AG09309 (cell line): ENCODE measurements at places on chromosomes 2 and 18.

- no peak for DNase-seq
Measured at GRCh38 chr2:42788478-42788793, 3.9 kb downstream of the HAAO start.

GRCh38 chr2:219056896-219057708 lies 3.6 kb downstream of the IHH start:
- DNase-seq, result no peak

- no peak for DNase-seq
Measured at GRCh38 chr2:45052388-45052928, 43.2 kb upstream of the SIX2 start.

- DNase-seq, result no peak
Measured at GRCh38 chr2:132460781-132461180, 44.2 kb downstream of the GPR39 start.

DNA sequence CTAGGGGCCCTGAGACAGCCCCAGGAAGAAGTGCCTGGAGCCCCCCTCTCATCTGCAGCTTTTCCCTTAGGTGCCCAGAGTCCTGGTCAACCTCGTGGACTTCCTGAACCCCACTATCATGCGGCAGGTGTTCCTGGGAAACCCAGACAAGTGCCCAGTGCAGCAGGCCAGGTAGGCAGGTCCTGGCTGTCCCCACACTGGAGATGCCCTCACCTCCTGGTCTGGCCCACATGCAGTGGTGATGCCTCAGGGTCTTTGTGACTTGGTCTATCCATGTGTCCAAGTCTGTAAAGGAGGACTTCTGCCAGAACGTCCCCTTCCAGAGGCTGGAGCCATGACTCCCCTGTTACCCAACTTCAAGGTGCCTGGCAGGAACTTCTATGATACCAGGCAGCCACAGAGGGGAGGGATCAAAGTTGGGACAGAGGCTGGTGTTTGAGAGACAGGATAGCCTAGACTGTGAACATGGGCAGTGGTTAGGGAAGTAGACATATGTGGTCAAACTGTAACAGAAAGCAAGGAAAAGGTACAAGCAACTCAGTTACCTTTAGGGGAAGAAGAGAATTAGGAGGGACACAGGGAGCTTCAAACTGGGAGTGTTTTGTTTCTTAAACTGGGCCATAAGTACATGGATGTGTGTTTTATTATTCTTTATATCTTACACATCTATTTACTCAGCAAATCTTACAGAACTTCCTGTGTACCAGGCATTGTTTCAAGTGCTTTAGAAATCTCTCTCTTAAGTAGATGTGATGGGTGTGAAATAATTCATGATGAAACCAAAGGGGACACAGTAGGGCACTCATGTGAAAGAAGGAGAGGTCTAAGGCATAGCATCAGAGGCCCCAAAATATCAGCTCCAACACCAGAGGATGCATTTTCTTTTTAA lies 107.1 kb downstream of the PLB1 start:
- DNase-seq, result no peak

GRCh38 chr2:85547859-85548607 lies 9.1 kb downstream of the MAT2A start:
- no peak for DNase-seq

DNA sequence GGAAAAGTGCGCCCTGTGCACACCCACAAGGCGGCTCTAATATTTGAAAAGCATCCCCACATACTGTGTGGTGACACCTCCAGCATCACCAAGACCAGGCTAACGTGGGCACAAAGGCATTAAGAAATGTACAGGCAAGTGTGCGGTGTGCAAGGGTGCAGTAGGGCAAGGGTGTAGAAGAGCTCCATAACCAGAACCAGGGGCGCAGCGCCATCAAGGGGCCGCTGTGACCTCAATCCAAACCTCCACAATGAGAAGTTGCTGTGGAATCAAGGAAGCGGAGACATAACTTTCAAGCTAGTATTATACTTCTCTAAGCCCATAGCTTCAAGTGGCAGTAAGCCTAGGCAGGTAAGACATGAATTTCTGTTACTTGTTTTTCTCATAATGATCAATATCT lies 13.0 kb downstream of the L3MBTL4 start:
- DNase-seq, result no peak

DNA sequence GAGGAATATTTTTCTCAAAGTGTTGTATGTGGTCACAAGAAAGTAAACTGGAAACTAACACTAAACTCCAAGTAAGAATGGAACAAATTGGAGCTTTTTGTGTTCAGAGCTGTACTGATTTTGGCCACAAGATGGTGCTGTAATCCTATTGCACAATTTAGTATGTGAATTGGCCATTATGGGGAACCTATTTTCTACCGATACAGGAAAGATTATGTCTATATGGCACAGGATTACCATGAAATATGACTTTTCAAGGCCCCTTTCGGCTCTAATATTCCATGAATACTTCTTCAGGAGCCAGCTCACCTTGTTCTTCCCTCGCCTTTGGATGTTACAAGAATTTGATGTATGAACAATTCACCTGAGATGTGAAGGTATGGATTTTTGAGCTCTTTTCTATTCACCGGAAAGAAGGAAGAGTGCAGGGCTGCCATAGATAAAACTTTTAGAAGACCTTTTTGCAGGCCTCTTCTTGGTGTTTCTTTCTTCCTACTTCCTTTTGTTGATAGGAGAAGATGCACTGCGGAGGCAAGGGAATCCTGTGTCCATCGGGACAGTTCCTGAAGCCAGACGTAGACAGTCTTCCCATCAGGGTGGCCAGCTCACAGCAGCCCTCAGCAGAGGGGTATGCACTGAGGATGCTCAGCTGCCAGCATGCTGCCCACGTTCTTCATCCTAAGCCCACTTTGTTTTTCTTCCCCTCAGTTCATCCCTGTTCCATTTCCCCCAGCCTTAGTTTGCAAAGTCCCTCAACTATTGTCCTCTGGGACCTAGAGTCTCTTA lies 13.3 kb downstream of the MRPL44 start:
- no peak for DNase-seq

DNA sequence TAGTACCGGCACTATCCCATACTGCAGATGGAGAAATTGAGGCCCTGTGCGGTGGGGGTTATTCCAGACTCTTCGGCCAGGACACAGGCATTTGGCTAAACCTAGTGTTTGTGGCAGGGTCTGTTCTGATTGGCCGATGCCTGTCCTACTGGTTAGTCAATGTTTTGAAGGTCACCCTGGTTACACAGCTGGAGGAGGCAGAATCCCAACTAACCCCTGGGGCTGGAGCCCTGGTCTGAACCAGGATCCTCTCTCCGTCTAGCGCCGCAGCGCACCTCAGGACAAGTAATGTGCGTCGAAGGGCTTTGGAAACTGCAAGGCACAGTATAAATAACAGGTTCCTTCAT lies 19.4 kb downstream of the TEX44 start:
- DNase-seq, result peak; percentile 63

DNA sequence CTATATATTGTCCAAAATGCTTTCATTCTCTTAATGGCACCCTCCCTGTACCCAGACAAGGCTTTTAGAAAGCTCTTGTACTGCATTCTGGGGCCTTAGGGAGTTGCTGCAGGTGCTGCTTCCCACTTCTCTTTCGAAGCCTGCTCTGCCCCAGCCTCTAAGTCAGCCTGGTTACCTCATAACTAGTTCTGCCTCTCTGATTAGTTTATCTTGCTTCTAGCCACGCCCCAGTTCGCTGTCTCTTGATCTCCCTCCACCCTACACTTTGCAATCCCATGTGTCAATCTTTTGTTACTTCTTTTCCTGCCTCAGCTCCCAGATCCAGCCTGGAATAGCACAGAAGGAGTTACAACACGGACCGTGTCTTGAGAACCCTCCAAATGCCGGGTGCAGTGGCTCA lies 13.8 kb upstream of the NCOA1 start:
- DNase-seq, result no peak

DNA sequence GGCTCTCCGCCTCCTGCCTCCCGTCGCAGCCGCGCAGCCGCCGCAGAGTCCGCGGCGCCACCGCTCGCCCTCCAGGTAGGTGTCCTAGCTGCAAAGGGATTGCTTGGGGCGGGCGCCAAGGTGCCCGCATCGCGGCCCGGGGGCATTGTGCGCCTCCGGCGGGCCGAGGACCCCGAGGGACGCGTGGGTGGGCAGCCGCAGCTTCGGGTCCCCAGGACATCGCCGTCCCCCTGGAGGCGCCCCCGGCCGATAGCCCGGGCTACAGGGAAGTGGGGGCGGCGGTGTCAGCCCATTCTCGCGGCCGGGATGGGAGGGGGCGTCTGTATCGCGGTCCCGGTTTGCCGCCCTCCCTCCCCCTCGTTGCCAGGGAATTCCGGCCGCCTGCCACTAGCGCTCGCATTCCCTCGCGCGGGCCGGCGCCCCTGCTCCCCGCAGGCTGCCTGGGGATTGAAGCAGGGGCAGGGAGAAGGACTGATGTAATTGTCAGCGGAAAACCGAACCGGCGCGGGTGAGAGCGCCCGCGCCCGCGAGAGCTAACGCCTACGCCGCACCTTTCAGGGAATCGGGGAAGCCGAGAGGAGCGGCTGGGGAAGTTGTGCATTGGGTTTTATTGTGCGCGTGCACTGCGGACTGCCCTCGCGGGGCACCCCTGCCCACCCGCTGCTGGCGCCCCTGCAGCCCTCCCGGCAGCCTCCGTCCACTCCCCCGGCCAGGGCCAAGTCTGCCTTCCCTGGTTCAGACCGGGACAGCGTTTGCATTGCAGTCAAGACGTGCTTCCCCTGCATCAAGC lies 483 bp downstream of the OSBPL6 start:
- no peak for DNase-seq

- no peak for DNase-seq
Measured at GRCh38 chr2:67702937-67703336, 305.8 kb downstream of the ETAA1 start.

- DNase-seq, result no peak
Measured at GRCh38 chr2:149156971-149157740, 118.7 kb downstream of the LYPD6B start.

DNA sequence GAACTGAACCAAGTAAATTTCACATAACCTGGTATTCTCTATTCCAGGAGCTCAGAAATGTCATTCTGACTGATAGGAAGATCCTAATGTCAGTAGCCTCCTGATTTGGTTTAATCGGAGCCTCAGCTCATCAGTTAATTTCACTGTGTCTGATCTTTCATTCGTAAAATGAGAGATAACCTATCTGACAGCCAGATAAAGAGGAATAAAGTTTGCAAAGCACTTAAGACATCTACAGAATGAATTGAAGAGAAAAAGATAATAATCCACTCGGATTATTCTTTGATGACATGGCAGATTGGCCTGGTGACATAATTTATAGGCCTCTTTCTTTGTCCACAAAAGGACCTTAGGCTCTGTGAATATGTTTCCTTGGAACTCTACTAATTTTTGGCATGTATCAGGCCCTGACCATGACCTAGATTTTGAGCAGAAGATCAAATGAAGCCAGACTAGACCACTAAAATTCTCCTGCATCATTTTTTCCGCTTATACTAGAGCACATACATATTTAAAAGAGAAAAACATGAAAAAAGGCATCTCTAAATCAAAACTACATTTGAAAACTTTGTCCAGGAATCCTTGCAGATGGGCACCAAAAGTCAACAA lies 312.4 kb downstream of the MTX2 start:
- no peak for DNase-seq

DNA sequence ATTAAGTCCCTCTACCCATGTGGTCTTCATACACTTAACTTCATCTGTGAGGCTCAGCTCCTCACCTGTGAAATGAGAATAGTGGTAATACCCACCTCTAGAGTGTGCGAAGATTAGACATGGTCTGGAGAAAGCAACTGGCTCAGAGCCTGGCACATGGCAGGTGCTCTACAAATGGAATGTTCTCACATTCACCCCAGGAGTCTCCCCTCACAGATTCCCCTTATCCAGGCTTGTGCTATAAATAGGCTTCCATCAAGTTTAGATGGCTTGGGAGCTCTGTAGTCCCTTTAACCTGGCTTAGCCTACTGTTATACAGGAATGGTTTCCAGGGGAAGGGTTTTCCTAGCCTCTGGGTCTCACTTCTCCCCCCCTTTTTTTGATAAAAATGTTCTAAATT lies 455.9 kb downstream of the RNF144A start:
- DNase-seq, result no peak

GRCh38 chr2:17231394-17231965 lies 286.8 kb downstream of the RAD51AP2 start:
- DNase-seq, result no peak

- DNase-seq, result no peak
Measured at GRCh38 chr2:96792772-96793749, 23.0 kb upstream of the CNNM3 start.

DNA sequence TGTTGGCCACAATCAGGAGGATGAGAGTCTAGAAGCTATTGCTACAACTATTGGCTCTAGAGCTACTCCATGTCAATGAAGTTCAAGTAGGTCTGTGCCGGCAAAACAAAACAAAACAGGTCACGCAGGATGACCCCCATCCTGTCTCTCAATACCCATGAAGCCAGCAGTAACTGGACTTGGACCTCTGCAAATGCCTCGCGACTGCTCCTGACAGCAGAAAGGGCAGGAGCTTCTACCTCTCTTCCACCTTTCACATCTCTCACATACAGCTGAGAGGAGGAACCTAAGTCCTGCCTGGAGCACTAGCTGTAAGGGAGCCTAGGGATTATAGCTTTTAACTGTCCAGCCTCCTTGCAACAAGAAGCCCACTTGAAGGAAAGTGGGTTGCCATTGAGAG lies 16.0 kb downstream of the PRKAG3 start:
- no peak for DNase-seq

- DNase-seq, result no peak
Measured at GRCh38 chr2:218257390-218257981, 3.3 kb upstream of the GPBAR1 start.

DNA sequence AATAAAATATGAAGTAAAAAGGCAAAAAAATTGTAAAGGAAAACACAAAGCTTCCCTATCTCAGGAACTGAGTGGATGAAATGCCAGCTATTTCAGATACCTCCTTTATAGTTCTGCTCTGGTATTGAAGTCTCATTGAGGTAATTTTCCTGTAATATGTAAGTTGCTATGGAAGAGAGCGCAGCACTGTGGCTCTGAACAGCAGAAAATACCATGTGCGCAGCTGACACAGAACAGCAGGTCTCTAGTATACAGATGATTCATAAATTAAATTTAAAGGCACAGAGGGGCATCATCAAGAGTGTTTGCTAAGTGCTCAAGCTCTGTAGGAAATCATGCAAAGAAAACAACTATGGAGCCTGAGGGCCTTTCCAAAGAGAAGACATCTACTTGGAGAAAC lies 315.3 kb upstream of the CDH7 start:
- DNase-seq, result no peak

GRCh38 chr18:51907687-51908597 lies 432.1 kb upstream of the DCC start:
- no peak for DNase-seq

GRCh38 chr2:159904959-159905305 lies 106.9 kb upstream of the CD302 start:
- no peak for DNase-seq

DNA sequence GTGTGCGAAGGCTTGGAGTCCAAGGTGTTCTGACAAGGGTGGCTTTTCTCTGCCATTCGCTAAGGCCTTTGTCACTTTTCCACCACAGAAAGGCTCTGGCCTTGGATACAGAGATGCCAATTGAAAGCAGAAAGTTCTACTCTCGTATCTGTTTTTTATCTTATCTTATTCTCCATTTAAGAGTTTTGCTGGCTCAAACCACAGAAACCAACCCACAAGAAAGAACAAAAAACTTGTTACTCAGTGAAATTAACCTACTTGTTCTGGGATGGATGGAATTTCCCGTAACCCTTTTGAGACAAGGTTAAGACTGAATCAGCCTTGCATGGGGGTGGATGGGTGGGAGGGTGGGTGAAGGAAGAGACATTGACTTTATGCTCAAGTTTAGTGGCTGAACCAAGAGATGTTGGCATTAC lies 221.7 kb downstream of the CDH20 start:
- DNase-seq, result no peak
